Umbilical cord (tissue), 2 donors: ENCODE measurements at places on chromosomes 12 and 14.
A peak's percentile ranks its signal among the peaks of the same experiment; 100 is the strongest.

GRCh38 chr12:91613223-91613779 is 430.7 kb upstream of the DCN start:
- DNase-seq, result no peak

DNA sequence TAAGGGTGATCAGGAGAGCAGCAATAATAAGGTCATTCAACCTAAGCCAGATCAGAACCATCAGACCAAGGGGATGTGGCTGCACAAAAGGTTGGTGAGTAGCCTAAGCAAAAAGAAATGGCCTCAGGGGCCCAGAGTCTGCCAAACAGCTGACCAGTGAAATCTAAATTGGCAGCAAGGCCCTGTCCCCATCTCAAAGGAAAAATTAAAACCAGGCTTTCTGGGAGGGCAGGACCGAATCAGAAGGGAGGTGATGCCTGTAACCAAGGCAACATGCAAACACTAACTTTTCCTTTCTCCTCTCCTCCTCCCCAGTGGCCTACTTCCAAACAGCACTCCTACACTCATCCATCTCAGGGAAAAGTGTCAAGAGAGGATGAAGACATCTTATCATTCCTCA is 256.4 kb downstream of the NUAK1 start:
- peak; percentile 70 for DNase-seq

DNA sequence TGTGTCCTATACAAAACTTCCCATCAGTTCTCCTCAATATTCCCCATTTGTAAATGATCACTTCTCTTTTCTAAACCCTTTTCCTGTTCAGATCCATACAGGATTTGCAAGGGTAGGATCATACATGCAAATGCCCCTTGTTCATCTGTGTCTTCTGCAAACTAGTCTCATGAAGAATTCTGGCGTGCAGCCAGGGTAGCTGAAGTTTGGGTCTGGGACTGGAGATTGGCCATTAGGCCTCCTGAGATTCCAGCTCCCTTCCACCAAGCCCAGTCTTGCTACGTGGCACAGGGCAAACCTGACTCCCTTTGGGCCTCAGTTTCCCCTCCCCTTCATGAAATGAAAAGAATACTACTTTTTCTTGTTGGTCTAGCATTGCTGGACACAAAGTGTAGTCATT is 11.3 kb downstream of the C3AR1 start:
- no peak for DNase-seq

DNA sequence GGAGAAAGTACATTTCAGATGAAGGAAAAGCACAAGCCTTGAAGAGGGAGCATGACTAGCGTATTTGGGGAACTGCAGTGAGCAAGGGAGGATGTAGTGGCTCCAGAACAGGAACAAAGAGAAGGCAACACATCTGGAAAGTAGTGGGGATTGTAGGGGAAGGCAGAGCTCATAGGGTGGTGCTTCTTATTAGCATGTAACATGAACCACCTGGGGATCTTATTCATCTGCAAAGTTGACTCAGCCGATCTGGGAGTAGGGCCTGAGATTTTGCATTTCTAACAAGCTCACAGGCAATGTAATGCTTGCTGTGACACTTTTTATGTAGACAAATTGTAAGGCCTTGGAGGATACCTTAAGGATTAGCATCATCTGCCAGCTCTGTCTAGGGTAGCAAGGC is 447.3 kb downstream of the NELL2 start:
- DNase-seq, result peak; percentile 49

- DNase-seq, result no peak
These were observed 13.7 kb upstream of the FBXL14 start for GRCh38 chr12:1607940-1608712.

DNA sequence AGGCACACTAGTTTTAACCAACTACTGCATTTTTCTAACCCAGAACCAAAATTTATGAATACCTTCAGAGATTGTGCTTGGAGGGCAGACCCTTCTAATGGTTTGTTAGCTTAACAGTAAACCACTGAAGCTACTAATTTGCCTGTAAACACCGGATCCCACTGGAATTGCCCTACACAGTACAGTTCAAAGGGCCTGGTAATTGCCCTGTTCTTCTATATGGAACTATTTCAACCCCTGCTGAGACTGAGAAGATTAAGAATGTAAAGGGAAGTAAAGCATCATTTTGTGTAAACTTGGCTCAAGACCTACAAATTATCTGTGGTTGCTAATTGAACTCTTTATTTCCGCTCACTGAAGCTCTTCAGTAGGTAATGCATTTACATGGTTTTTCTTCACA is 468.1 kb downstream of the NPAS3 start:
- DNase-seq, result no peak

- DNase-seq, result no peak
These were observed 45.2 kb upstream of the MAP1LC3B2 start for GRCh38 chr12:116513944-116514343.

DNA sequence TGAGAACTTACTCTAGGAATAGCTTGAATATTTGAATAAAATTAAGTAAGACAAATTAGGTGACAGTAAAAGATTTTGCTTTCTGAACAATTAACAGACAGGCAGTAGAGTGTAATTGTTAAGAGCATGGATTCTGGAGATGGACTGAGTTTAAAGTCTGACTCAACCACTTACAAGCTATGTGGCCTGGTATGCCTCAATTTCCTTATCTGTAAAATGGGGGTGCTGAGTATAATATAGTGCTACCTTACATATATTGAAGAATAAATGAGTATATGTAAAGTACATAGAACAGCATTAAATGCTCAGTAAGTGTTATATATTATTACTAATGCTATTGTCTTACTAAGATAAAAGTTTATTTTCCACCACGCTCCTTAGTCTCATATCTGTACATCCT is 7.1 kb downstream of the MIA2 start:
- no peak for DNase-seq

DNA sequence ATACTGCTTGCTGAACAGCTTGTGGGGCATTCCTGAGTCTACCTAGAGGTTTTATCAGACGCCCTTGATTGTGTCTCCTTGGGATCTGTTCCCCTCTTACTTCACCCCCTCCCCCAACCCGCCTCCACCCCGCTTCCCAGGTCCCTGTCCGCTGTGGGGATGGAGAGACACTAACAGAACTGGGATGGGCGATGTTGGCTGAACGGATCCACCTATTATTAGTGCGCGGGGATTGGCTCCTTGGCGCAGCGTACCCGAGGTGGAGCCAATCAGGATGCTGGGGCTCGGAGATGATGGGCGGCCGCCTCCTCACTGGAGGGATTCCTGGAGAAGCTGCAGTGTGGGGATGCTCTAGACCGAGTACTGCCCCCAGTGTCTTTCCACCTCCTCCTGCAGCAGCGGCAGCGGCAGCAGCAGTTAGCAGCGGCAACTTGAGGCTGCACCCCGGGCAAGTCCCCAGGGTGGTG is at the start of gene SYT1:
TSS of gene SYT1 (plus strand) at position 372 of the 467 bp plus-strand sequence.
- DNase-seq, result peak; percentile 95
